ENCODE measurements at places on chromosomes 6 and 20. TPM values are rescaled to one million over a fixed set of nuclear protein-coding genes. Genes with fewer than 3 reads are reported as not detected.

The C6orf52 gene
- polyA plus RNA-seq = 0.74 TPM

The WFDC5 gene
- polyA plus RNA-seq = not detected

The GINS1 gene
- 3.7 TPM for polyA plus RNA-seq

The HLA-G gene
- polyA plus RNA-seq = not detected

DNA sequence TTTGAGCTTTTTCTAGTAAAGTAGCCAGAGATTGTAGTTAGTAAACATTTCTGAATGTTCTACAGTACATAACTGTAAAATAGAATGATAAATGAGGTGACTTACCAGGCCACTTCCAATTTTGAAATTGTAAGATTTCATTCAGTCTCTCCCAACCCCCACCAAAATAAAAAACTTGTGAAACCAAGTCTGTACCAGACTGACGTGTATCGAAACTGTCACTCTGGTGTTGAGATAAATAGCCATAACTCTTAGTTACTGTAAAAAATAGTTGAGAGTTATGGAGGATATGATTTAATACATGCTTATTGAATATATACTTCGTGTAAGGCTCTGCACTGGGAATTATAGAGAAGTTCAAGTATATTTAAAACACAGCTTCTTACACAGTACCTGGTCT, 455.7 kb downstream of the PLCB1 start:
- no peak for DNase-seq

GRCh38 chr20:37243076-37243936, 18.3 kb downstream of the GHRH start:
- DNase-seq = no peak

- DNase-seq = no peak
Measured at GRCh38 chr6:43723737-43724295, 36.2 kb upstream of the MRPS18A start.

DNA sequence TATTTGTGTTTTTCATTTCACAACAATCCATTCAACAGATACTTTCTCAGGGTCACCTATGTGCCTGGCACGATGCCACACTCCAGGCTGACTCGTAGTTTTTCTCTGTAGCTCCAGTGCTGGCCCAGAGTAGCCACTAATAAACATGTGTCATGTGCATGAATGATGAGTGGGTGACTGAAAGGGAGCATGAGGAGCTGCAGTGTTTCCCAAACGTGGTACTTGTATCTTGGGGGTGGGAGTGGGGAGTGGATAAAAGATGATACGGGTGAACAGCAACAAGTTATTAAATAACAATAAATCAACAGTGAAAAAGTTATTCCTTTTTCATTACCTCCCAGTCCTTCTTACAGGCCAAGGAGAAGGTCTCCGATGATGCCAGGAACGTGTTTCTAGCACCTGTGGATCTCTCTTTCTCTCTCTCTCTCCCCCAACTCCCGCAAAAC, 17.1 kb downstream of the SRXN1 start:
- no peak for DNase-seq

DNA sequence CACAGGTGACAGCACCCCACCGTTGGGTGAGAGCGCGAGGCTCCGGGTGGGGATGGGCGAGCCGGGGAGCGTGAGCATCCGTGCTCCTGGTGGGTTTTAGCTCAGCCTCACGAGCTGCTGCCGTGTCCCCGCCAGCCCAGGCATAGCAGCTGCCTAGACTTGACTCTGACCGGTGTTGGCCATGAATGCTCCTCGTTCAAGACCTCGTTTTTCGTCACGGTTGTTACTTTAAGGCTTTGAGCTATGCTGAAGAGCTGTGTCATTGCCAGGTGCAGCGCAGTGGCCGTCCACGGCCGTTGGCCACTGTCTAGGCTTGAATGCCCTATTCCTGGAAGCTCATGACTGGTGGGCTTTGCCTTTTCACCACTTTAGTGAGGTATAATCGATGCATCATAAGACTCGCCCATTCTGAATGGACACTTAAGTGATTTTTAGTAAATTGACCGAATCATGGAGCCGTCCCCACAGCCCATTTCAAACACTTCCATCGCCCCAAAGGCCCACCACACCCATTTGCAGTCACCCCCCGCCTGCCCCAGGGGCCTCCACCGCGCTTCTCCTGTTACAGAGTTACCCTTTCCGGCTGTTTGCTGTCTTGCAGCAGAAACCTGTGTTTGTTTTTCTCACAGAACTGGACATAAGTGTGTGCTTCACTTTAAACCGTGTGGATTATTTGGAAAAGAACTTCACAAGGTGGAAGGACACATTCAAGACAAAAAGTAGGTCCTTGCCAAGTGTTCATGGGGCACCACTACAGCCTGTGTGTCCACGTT, 21.4 kb upstream of the ADRM1 start:
- DNase-seq = no peak

DNA sequence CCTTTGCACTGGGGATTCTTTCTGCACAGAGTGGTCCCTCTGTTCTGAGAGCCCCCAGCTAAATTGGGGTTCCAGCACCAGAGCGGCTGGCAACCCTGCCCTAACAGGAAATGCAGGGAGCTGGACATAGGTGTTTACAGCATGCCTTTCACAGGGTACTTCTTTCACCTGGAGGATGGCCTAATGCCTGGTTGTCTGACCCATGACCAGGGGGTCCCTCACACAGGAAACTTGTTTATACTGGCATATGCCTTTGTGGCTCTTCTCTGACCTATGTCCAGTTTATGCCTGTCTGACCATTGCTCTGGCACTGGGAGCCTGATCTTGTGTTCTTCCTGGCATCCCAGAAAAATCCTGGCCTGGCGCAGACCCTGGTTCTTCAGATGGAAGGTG, 66.1 kb downstream of the AFG1L start:
- no peak for DNase-seq

DNA sequence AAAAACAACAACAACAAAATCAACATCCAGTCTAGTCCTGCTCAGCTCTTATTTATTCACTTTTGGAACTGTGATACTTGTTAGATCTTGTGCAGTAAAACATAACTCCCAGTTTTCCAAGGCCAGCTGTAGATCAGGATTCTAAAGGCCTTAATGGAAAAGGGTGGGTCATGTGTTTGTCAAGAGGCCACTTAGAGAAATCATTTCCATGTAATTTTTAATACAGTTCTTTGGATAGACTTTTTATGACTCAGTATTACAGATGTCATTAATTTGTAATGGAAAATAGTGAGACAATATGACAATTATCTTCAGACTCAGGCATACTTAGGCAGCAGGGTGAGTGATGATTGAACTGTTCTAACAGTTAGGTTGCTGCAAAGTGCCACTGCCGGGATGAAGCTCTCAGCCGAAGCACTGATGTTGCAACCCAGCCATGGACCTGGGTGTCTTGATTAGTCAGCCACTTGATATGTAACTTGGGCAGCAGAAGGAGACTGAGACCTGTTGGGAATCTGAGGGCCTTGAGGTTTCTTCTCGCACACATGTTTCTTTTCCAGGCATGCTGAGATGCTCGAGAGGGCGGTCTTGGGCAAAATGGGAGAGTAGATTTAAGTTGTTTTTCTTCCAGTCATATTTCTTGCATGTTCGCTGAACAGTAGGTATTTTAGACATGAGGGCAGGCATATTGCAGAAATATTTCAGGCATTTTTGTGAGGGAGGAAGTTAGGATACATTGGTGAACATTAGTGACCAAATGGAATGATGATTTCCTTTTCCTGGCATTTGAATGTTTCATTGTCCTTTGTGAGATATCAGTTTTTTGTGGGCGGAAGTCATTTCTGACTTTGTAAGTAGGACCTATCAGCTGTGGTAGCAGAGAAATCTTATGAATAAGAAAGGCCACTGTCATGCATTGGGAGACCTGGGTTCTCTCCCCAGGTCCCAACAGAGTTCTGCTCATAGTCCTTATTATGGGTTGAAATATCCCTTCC, 52.3 kb downstream of the SLX4IP start:
- no peak for DNase-seq

DNA sequence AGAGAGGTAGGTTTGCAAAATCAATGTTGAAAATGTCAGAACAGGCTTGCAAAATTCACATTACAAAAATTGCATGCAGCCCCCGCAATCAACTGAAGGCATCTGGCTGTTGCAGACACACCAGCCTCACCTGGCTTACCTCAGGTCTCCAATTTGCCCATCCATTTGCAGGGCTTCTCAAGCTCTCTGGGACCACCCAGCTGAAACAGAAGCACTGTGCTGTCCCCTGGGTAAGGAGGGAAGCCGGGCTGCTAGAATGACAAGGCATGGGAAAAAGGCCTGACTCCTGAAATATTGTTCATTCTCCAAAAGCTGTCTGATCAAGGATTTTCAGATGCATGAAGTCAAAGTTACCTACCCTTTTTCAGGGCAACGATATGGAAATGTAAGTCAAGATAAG, 52.6 kb upstream of the CD93 start:
- no peak for DNase-seq

- DNase-seq = peak; percentile 100
Measured at GRCh38 chr6:37244430-37245310, 12.9 kb upstream of the TBC1D22B start.

GRCh38 chr6:142947714-142948480, 2.9 kb upstream of the HIVEP2 start:
- DNase-seq = no peak

DNA sequence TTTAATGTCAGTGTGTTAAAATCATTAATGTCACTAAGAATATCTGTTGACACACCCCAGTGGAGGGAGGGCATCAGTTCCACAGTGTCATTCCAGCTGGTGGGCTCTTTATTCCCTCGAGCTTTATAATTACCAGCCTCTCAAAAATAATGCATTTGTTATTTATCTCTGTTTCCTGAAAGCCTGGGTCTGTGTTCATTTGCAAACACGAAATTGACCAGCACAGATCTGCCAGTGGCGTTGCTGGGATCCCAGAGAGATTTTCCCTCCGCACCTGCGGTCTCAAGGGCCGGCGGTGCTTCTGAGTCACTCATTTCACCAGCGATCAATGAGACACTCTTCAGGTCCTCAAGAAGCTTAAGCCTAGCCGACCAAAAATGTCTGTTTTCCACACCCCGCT, 5.7 kb upstream of the PYGB start:
- DNase-seq = no peak

GRCh38 chr6:42449917-42450476, 1.7 kb downstream of the TRERF1 start:
- no peak for DNase-seq

DNA sequence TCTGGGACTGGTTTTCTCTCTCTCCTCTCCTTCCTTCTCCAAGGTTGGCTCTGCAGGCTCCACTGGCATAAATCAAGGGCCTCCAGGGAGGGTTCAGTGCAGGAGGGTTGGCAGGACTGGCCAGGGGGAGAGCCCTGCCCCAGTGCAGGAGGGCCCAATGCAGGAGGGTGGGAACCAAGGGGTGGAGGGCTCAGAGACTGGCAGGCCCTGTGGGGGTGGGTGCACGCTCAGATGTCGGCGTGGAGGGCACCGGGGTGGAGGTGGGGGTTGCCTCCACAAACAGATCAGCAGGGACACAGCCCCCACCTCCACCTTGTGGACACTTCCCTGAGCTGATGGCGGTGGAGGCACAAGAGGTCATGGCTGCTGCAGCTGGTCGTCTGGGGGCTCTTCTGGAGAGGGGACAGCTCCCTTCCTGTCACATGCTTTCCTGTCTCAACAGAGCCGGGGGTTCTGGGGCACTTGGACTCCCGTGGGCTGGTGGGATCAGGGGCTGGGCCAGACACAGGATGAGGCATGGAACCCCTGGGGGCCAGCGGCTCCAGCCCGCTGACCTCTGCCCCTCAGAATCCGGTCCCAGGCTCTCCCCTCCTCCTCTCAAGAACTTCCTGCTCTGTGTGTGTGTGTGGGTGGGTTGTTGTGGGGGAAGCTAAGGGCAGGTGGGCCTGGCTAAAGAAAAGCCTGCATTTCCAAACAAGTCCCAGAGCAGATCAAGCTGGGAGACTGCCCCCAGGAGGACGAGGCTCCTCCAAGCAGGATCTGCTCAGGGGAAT, 2.7 kb upstream of the ABHD16B start:
- DNase-seq = peak; percentile 33

GRCh38 chr6:28003661-28004060, 46.6 kb downstream of the OR2B6 start:
- DNase-seq = no peak

GRCh38 chr6:124859366-124859765, 102.9 kb upstream of the RNF217 start:
- DNase-seq = no peak

GRCh38 chr6:56377295-56377694, 129.9 kb upstream of the COL21A1 start:
- no peak for DNase-seq

- DNase-seq = no peak
Measured at GRCh38 chr6:56864171-56864616, 90.7 kb upstream of the BEND6 start.

DNA sequence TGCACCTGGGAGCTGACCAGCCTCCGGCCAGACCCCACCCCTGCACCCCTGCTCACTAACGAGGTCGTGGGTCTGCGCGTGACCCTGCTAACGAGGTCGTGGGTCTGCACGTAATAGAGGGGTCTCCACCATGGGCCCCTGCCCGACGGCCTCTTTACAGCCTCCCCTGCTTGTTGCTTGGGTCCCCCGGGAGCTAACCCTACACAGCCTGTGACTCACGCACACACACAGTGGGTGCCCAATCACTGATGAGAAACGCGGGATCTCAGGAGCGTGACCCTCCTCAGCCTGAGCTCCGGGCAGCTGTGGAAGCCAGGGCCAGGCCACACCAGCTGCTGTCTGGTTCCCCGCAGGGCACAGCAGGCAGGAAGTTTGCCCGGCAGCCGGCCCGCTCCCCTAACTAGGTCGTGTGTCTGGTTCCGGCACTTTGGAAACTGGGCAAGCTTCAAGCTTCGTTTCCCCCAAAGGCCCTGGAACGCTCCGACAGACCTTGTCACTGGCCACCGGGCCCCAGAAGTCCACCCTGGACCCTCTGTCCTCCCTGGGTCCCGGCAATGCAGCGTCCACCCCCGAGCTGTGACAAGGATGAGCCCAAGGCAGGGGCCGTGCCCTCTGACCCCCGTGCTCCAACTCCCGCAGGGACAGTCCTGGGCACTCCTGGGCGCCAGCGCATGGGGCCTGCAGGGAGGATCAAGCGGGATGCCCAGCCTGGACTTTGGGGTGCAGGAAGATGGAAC, 767 bp downstream of the PTK6 start:
- no peak for DNase-seq
